ENCODE measurements at places on chromosomes 3 and 15.

DNA sequence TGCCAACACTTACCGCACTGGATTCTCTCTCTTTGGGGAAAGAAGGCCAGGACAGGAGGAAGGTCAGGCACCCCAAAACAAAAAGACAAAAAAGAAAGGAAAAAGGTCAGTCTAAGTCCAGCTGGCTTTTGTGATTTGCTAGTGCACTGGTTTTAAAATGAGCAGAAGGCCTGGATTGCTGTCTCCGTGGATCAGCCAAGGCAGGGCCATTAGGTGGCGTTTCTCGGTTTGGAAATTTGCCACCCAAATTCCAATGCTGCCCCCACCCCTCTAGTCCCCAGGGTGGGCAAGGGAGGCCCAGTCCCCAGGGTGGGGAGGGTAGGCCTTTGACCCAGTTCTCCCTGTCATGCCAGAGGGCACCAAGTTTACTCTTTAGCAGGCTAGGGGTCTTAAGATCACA, 33.3 kb downstream of the TLE3 start:
- DNase-seq, result no peak

DNA sequence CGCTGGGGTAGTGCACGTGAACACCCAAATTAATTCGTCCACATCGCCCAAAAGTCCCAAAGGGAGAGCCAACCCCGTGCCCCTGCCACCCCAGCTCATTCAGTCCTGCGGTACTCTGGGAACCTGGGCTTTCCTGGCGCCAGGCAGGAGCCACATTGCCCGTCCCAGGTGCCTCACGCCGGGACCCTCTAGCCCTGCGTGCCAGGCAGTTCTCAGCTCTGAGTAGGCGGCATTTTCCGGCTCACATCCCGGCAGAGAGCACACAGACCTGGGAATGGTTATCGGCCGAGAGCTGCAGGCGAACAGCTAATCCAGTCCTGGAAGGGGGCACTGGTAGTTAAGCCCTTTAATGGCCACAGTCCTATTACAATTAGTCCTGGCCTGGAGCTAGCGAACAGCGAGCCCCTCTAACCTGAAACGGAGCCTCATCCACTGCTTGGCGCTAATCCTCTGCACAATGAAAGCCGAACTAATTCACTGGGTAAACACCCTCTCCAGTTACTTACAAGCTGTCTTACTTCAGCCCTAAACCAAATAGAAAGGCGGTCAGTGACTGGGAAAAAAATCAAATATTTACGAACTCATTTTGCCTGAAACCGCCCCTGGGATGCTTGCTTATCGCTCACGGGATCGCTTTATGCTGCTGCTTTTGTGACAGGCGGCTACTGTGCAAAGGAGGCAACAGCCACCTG, 254.6 kb upstream of the SOX14 start:
- DNase-seq, result no peak

- DNase-seq, result no peak
Observed at GRCh38 chr3:41726891-41727290, 235.0 kb downstream of the ULK4 start.

GRCh38 chr3:10845839-10846656, 30.0 kb downstream of the SLC6A11 start:
- DNase-seq, result no peak

GRCh38 chr3:23389089-23389488, 186.0 kb downstream of the UBE2E2 start:
- DNase-seq, result no peak

- no peak for DNase-seq
Observed at GRCh38 chr3:139320551-139321309, 23.1 kb upstream of the MRPS22 start.

GRCh38 chr3:55197021-55197420, 269.2 kb upstream of the LRTM1 start:
- DNase-seq, result no peak

DNA sequence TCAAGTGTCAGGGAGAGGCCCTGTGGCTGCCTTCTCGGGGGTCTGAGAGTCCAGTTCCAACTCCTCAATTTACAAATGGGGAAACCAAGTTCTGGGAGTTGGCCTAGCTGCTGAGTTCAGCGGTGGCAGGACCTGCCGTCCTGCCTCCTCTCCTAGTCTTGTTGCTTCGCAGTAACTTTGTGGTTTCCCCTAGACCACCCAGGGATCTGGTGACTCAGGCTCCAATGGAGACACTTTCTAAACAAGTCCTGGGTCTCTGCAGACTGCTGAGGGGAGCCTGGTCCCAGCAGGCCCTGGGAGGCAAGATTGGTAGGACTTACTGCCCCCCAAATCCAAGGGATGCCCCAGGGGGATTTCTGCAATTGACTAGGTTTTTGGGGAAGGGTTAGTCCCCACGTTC, 83.6 kb downstream of the SMAD6 start:
- DNase-seq, result no peak

GRCh38 chr3:14489641-14490040, 50.5 kb downstream of the GRIP2 start:
- no peak for DNase-seq

GRCh38 chr3:176967522-176967921, 229.8 kb downstream of the TBL1XR1 start:
- DNase-seq, result no peak

DNA sequence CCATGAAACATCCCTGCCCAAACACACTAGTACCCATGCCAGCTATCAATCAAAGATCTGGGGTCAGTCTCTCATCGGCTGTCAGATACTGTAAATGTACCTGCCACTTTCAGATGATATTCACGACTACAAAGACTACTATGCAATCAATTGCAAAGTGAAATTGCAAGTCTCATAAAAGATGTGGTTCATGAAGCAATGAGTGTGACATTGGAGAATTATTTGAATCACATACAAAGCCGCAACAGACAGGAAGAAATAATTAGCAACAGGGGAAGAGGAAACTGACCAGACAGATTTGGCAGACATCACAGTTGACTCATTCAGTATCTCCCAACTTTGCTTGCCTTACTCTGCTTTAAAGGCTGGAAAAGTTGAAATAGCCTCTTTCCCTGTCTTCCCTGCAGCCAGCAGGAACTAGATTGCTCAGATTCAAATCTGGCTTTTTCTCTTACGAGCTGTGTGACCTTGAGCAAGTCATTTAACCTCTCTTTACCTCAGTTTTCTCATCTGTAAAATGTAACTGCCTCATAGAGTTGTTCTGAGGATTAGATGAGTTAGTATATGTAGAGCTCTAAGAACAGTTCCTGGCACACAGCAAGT, 95.7 kb upstream of the C3orf80 start:
- no peak for DNase-seq

DNA sequence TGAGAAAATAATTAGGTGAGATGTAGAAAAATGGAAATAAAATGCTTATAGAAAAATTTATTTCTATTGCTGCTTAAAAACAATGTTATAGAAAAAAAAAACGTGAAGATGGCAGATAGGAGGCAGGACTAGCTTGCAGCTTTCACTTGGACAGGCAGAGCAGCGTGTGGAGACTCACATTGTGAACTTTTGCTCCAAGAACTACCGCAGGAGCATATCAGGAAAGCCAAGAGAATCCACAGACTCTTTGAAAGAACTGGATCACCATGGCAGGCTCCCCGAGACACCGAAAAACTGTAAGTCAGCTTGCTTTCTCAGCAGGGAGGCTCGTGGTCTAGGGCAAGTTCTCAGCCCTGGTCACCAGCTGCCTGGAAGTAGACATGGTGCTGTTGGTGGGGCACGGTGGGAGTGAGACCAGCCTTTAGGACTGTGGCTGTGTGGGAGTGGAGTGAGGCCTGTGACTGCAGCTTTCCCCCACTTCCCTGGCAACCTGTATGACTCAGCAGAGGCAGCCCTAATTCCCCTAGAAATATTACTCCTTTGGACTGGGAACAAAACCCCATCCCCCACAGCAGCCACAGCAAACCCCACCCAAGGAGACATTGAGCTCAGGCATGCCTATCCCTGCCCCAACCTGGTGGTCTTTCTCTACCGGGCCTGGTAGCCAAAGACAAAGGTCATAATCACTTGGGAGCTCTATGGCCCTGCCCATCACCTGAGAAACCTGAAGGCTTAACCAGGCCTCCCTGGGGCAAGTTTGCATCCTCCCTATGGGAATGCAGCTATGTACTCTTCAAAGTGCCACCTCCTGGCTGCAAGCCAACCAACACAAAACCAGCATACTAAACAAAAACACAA, 22.8 kb downstream of the STRIT1 start:
- no peak for DNase-seq

DNA sequence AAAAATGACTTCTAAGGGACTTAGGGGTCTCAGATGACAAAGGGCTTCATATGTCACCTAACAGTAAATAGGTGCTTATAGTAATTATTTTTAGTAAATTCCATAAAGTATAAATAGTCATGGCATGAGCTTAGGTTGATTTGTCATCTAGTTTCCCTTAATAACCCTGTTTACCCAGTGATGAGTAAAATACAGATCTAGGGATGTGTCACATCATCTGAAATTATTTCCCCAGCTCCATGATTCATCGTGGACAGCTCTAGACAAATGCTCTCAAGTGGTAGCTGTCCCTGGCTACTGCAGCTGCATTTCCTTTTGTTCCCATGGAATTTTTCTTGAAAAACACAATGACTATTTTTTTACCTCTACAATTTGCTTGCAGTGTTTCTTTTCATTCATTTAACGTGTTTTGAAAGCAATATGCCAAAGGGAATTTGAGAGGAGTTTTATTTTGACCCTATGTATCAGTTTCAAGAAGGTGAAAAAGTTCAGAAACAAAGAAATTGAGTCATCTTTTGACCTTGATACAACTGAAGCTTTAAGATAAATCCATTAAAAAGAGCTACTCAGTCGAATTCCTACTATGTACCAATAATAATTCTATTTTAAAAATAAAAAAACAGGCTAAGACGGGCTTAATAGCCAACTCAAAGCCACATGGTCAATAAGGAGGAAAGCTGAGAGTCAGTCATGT, 241.6 kb downstream of the KCNMB2 start:
- no peak for DNase-seq

DNA sequence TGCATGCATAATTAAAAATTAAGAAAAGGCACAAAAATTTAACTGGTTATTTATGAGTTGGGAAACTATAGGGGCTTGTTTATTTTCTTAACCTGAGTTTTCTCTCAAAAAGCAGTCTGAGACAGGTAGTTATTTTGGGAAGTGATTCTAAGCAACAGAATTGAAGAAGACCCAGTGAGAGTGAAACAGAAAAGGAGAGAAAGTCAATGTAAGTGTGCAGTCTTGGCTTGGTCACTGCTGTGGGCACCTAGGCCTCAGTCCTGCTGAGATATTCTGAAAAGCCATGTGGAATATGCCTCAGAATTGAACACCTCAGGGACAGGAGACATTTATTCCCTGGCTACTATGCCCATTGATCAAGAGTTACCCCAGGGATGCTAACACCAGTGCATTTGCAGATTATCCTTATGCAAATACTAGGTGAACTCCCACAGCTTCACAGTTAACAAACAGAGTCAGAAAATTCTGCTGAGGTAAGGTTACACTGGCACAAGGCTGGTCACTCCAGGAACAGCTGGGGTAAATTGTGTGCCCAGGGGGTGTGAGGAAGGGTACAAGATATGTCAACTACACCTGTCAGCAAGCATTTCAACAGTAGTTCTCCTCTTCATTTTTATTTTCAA, 222.7 kb downstream of the EFHB start:
- DNase-seq, result no peak

DNA sequence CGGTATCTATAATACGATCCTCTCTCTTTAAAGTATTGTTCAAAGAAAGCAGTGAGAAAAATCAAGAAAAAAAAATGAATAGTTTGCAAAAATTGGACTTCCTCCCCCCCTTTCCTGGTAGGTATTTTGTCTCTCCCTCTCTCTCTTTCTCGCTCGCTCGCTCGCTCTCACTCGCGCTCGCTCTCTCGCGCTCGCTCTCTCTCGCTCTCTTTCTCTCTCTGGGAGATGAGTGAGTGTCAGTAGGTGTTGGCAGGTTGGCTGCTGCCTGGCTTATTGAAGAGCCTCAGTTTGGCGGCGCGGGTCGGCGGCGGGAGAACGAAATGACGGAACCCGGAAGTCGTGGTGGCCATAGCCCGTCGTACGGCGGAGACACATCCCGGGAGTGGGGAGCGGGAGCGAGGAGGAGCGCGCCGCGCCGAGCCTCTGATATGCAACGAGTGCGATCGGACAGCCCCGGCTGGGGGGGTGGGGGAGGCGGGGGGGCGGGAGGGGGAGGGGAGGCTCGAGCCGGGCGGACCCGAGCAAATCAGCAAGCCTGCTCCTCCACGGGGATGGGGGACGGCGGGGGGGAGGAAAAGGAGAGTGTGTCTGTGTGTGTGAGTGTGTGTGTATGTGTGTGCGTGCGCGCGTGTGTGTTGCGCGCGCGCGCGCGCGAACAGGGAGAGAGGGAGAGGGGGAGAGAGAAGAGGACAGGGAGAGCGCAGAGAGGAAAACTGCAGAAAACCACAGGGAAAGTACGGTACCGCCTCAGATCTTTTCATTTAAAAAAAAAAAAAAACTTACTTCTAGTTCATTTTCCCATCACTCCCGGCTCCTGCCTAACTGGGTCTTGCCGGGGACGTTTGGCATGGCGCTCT, at the start of gene MEIS2:
Gene MEIS2 (minus strand): TSS at position 441 of the 857 bp plus-strand sequence. CDS start 1,083 bp downstream, outside the sequence.
- DNase-seq, result peak; percentile 89

- DNase-seq, result no peak
Observed at GRCh38 chr15:91307601-91308000, 207.5 kb downstream of the SV2B start.

GRCh38 chr3:156559321-156559720, 4.4 kb upstream of the SSR3 start:
- no peak for DNase-seq

DNA sequence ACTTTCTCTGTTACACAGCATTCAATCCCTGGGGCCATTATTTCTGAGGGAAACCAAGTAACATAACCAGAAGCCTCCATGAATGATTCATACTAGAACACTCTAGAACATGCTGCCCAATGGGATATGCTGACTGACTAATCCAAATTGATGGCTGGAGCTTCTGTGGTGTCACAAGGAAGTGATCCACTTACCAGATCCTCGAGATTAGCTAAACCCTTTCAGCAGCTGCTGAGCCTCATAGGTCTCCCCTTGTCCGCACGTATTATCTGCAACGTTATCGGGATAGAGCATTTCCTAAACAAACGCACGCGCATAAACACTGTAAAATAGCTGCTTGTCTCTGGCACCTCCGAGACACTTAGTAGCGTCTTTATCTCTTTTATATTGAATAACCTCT, 61.2 kb upstream of the PROK2 start:
- no peak for DNase-seq

- no peak for DNase-seq
Observed at GRCh38 chr3:148948913-148949657, 42.3 kb upstream of the GYG1 start.

GRCh38 chr15:44490622-44491021, 46.3 kb upstream of the EIF3J start:
- DNase-seq, result no peak

DNA sequence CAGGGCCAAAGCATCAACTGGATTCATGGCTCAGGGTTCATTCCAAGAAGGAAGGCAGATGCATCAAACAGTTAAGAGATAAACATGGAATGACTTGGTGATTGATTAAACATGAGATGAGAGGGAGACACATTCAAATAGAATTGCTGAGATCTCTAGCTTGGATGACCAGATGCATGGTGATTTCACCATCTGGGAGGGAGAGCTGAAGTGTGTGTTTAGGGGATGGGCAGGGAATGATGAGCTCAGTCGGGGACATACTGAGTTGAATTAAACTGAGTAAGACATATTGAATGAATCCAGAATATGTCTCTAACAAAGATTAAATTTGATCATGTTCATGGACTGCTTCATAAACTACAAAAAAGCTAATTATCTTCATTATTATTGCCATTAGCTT, 35.5 kb downstream of the CADPS start:
- no peak for DNase-seq

GRCh38 chr15:94792196-94792595, 560.8 kb downstream of the MCTP2 start:
- DNase-seq, result no peak

- no peak for DNase-seq
Observed at GRCh38 chr3:122992676-122993075, 34.9 kb downstream of the SEMA5B start.

All from hippocampal formation (tissue), 2 donors.